Skin of body (tissue), 3 donors: ENCODE measurements at places on chromosomes 2 and 18. TPM values are rescaled to one million over a fixed set of nuclear protein-coding genes. Genes with fewer than 3 reads are reported as not detected.

The ACMSD gene
- total RNA-seq, result not detected

The CKAP2L gene
- 6.0 TPM for total RNA-seq

GRCh38 chr2:147827088-147827375 lies 17.8 kb upstream of the ACVR2A start:
- DNase-seq, result no peak

DNA sequence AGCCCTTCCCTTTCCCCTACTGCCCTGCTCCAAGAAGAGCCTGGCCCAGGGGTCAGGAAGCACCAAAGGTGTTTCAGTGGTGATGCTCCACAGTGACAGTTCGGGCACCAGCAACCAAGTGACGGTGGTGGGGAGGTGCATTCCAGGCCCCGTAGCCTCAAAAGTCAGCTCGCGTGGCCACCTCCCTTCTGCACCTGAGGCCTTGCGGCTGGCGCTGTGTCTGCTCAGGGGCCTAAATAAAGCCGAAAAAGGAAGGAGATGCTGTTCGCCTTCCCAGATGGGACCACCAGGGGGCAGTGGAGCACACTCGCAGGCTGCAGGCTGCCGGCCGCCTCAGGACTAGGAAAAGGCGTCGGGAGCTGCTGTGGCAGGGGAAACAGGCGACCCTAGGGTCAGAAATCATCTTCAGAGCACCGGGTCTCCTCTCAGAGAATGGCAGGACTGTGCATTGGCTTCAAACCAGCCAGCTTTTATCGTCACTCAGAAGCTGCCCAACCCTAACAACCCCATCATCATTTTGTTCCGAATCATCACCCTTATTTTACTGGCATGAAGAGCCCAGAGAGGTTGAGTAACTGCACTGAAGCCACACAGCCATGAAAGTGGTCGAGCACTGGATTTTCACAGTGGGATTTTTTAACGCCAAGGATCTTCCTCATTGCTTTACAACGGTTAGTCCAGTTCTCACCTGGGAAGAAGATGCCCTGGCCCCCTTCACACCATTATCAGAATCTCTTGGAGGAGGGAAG lies 213.0 kb upstream of the CELF4 start:
- DNase-seq, result peak; percentile 1

DNA sequence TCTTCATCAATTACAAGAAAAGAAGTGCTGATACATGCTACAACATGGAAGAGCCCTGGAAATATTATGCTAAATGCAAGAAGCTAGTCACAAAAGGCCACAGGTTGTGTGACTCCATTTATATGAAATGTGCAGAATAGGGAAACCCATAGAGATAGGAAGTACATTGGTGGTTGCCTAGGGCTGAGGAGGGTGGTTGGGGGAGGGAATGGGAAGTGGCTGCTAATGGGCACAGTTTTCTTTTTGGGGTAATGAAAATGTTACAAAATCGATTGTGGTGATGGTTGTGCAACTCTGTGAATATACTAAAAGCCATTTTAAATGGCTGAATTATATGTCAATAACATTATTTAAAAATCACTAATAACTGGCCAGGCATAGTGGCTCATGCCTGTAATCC lies 24.3 kb upstream of the RESP18 start:
- DNase-seq, result no peak

DNA sequence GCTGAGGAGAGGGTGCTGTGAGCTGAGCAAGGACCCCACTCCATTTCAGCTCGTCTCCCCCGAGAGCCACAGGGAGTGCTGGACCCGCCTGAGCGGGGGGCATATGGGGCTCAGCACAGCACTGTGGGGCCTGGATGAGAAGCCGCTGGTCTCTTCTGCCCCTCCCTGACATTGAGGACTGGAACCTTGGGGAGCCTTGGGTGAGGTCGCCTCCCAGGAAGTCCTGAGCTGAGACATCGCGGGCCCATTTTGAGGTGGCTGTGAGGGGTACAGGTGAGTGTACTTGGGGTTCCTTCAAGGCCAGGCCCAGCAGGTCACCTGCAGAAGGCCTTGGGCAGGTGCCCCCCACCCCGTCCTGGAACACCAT lies 3.1 kb upstream of the AQP12A start:
- no peak for DNase-seq

DNA sequence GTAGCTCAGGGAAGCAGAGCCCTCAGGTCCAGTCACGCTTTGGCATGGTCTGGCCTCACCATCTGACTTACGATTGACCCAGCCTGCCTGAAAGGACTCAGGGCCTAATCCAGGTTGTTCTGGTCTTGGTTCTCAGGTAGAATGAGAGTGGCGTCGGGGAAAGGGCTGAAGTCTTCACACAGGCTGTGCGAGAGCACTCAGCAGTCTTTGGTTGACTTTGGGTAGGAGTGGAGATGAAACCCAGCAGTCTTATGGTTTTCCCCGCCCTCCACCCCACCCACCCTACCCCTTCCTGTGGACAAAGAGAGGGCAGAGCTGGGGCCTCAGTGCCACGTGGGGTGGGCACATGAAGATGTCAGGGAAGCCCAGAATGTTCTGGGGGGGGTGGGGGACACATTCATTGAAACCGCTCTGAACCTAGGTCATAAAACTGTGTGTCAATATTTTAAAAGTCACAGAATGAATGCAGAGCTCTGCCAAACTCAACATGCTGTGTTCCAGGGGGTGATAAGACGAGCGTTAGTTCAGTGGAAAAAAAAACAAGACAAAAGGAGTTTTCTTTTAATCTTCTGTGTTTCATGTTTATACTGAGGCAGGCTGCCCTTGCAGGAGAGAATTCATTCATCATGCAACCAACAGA lies 58.6 kb upstream of the ALPP start:
- DNase-seq, result no peak
